ENCODE measurements at places on chromosomes 7 and 10.

GRCh38 chr7:76064208-76064970 is 16.5 kb downstream of the MDH2 start:
- no peak for DNase-seq

DNA sequence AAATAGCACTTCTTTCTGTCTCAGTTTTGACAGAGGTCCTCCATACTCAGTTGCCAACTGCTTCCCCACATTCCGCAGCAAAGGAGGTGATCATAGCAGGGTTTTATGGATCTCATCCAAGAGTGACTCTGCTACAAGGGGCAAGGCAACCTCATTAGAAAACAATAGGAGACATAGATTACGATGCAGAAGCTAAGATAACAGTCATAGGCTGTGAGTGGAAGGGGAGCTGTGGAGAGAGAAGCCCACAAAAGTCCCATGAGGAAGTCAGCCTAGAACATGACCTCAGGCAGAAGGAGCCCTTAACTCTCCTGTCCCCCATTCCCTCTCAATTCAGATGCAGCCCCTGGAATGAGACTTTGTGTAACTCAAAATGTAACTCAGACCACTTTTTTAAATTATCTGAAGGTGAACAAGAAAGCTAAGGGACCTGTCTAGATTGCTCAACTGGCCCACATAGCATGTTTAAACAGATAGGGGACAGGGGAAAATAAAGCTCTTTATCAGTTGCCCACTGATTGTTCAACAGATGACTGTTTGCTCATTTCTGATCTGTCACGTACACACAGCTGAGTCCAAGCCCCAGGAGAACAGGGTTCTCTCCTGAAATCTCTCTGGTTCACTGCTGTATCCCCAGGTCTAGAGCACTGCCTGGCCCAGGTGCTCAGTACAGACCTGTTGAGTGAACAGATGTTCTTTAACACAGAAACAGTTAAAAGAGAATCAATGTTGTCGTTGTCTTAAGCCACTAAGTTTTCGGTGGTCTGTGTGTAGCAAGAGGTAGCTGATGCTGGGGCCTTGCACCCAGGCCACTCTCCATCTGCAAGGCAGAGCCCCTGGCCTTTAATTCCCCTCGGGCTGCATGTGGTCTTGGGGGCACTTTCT is 1.5 kb upstream of the NCOA4 start:
- no peak for DNase-seq

DNA sequence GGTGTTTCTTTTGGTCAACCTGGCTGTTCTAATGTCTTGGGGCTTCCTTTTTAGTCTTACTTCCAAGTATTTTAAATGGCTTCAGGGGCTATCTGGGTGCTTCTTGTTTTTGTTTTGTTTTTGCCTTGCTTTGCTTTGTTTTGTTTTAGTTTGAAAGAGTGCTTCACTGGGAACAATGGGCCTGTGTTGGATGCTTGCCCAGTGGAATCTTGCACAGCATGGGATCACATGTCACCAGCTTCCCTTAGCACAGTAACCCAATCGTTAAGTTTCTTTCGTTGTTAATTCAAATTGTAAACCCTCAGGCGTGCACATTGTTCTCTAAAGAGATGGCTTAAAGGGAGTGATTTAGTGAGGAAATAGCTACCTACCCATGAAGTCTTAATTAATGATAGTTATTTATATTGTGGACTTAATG is 8.9 kb downstream of the COL17A1 start:
- no peak for DNase-seq

- no peak for DNase-seq
Measured at GRCh38 chr10:61974601-61975390, 73.3 kb downstream of the ARID5B start.

- no peak for DNase-seq
Measured at GRCh38 chr7:67738958-67739357, 742.3 kb downstream of the TYW1 start.

DNA sequence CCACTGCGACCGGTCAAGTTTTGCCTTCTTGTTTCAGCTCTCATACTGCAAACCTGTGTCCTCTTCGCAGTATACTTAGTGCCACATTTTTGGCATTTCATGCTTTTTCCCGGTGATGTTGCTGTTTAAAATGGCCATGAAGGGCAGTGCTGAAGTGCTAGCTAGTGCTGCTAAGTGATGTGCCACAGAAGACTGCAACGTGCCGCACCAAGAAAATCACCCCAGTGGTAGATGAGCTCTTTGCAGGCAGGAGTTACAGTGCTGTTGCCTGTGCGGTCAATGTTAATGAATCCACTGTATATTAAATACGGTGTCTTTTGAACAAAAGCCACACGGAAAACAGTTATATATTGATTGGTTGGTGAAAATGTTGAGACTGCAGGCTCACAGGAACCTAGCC is 120.3 kb downstream of the ANLN start:
- no peak for DNase-seq
